Tongue (tissue), 3 donors: ENCODE measurements at places on chromosomes 12 and 14.

- peak; percentile 28 for DNase-seq
Measured at GRCh38 chr14:64244279-64244678, 49.9 kb downstream of the ESR2 start.

DNA sequence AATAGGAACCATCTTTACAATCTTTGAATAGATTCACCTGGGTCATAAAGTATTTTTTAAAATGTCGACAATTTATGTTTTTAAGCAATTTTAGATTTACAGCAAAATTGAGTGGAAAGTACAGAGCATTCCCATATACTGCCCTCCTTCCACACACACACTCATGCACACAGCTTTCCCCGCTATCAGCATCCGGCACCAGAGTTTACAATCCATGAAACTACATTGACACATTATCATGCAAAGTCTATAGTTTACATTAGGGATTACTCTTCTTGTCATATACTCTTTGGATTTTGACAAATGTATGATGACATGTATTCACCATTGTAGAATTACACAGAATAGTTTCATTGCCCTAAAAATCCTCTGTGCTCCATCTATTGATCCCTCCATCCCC, 9.0 kb upstream of the SYNE2 start:
- no peak for DNase-seq

DNA sequence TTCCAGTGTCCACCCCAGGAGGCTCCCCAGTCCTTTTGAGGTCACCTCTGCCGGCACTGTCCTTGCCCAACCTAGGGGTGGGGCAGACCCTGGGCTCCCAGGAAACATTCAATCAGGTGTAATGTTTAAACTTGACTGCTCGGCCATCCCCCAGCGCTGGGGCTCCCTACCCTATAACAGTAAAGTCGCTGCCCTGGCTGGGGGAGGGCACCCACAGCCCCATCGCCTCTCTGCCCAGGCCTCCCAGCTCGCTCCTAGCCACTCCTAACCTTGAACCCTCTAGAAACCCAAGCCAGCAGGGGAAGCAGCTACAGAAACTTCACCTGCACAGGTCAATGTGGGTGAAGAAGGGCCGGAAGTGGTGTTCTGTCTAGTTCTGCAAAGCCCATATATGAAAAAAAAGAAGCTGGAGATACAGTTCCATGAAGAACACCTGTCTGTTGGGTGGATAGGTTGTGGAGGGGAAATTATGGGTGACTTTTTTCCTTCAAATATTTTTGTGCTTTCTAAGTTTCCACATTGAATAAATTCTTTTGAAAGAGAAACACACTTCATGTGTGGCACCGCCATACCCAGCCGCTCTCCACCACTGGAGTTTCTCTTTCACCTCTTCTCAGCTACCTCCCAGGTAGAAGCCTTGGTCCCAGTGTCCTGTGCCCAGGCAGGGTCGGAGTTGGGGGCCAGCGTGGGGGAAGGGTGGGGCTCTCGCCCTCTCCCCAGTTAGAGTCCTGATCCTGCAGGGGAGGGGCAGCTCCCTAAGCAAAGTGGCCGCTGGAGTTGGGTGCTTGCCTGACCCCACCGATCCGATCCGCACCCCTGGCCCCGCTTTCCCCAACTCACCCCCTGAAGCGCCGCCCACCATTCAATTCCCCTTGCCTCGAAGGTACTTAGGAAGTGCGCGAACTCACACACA, 1.1 kb downstream of the CLMN start:
- DNase-seq, result no peak

GRCh38 chr12:48420039-48420775, 52.2 kb upstream of the ANP32D start:
- no peak for DNase-seq

- DNase-seq, result peak; percentile 80
Measured at GRCh38 chr12:49636979-49637755, 13.8 kb downstream of the PRPF40B start.

DNA sequence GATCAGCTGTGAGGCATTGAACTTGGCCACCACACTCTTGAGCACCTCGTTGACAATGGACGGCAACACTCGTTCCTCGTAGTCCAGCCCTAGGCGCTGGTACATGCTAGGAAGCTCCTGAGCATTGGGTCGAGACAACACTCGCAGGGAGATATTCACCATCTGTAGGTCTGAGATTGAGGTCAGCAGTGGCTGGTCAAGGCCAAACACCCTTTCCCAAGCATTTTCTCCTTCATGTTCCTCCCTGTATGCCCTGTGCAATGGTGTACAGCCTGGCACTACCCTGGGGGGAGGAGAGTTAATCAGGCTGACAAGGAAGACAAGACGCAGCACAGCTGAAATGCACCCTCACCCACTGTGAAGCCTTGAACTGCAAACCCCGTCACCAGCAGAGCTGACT, 2.0 kb downstream of the PHB2 start:
- DNase-seq, result no peak
